SK-N-MC (cell line): ENCODE measurements at places on chromosomes 2 and 18.

DNA sequence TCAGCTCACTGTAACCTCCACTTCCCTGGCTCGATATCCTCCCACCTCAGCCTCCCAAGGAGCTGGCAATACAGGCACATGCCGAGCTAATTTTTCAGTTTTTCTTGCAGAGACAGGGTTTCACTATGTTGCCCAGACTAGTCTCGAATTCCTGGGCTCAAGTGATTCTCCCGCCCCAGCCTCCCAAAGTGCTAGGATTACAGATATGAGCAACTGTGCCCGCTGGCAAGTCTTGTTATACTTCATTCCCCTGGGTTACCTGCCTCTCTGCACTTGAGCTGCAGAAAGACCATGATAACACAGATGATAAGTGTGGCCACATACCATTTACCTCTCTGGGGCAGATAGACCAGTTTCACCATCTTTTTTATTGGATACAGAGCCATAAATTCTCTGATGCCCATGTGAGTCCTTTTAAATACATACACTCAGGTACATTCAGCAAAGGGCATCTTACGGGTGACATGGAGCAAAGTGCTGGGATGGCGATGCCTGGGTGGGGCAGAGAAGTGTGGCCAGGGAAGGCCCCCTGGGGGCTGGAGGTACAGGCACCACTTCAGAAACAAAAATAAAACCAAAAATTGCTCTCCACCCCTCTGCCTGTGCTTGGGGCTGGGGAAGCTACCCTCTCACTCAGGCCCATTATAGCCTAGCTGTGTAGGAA, 20.4 kb downstream of the CCT7 start:
- no peak for DNase-seq

GRCh38 chr2:107430006-107430405, 396.7 kb upstream of the RGPD4 start:
- no peak for DNase-seq

DNA sequence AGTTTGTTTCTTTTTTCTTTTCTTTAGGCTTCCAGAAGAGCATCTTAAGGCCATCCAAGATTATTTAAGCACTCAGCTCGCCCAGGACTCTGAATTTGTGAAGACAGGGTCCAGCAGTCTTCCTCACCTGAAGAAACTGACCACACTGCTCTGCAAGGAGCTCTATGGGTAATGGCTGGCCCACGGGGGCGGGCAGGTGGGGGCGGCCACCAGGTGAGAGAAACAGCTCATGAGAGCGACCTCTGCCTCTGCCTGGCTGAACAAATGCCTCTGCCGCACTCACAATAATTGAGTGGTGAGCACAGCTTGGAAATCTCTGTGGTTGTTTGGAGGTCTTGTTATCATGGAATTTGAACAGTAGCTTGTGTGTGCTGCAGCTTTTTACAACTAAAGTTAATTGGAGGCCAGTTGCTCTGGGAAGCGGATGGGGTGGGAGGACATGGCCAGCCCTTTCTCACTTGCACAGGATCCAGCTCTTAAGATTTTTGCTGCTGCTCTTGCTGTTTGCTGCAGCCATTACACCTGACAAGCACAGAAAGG, 70.4 kb downstream of the INPP5D start:
- no peak for DNase-seq

- no peak for DNase-seq
Measured at GRCh38 chr2:225841314-225841713, 441.8 kb downstream of the NYAP2 start.

- no peak for DNase-seq
Measured at GRCh38 chr2:174052584-174052976, 87.4 kb upstream of the SP3 start.

DNA sequence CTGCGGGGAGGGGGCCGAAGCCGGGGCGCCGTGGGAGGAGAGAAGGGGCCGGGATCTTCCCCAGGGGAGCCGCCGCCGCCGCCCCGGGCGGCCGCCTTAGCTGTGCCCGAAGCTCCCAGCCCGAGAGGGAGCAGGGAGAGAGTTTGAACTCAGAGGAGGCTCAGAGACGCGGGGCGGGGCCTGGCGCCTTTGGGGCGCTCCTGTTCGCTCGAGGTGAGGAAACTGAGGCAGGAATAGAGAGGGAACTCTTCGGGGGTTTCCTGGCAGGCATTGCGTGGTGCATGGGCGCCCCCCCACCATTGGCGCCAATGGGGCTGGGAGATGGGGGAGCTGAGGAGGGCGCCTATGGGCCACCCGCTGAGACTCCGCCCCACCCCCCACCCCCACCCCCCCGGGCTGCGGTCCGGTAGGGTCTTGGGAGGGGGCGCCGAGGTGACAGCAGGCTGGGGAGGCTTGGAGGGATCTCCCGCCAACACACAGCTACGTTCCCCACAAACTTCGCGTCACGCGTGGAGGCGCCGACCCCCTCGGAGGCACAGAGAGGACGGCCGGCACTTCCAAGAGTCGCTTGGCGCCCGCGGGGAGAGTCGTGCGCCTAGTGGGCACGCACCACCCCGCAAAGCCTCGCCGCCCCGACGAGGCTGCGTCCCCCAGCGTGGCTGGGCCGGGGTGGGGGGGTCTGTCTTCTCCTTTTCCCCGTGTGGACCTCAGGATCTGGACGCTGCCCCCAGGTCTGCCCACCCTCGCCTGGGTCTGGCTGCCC, 680 bp downstream of the CTDSP1 start:
- no peak for DNase-seq

GRCh38 chr2:74525717-74526648, at the start of gene DQX1:
TSS of gene DQX1 (minus strand) at chr2:74526231. CDS start at chr2:74525729, 502 bp downstream.
- DNase-seq: no peak

GRCh38 chr18:7177116-7177744, 53.7 kb upstream of the LRRC30 start:
- DNase-seq: peak; percentile 63
